ENCODE measurements at places on chromosomes 12 and 14. TPM values are rescaled to one million over a fixed set of nuclear protein-coding genes. Genes with fewer than 3 reads are reported as not detected.

DNA sequence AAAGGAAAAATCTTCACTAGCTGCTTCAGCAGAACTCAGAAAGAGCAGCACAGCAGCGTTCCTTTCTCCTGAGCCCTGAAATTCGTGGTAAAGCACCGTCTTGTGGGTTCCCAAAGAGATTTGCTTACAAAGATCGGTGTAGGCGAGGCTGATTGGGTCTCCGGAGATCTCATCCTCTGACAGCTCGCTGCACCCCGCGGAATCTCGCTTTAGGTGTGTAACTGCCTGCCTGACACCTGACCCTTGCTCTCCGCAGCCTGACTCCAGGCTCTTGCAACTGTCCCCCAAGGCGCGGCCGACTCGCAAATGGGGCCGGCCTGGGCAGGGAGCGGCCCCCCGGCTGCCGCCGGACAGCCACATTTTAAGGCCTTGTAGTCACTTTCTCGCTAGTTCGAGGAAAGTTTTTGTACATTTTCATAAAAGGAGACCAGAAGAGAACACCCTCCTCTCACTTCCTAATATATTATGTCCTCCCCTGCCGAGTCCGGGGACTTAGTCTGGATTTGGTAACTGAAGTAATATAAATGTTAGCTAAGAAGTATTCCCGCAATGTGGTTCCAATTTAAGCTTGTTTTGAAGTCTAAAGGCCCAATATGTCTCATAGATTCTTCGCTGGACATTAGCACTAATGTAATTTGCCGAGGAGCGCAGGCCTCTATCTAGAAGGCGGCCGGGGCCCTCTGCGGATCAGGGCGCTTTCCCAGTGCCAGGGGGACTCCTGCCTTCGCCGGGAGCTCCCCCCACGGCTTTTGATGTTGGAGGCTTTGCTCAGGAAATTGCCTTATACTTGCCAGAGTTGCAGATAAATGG is 177.3 kb upstream of the CDKN3 start:
- DNase-seq: no peak

- no peak for DNase-seq
Observed at GRCh38 chr12:88816201-88816600, 235.9 kb upstream of the KITLG start.

GRCh38 chr12:52913431-52913821 is 8.6 kb upstream of the KRT8 start:
- DNase-seq: peak; percentile 88

DNA sequence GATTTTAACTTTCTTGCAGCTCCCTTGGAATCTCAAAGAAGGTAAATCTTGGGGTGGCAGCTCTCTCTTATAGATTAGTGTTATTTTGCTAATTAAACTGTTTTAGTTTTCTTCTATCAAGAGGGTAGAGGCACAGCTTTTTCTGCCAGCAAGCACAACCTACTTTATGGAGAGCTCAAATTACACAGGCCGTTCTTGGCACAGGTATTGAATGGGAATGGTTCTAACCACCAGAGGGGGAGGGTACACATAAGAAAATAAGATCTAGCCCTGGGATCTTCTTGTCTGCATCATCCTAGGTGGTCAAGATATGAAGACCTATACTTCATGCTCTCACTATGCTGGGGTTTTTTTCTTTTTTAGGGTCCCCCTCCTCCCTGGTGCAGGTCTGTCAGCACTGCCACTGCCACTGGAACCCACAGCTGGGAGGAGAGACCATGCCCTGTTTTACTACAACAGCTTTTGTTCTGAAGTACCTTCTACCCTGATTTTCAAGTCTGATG is 48.6 kb upstream of the STAC3 start:
- no peak for DNase-seq

- DNase-seq: no peak
Observed at GRCh38 chr12:120468821-120469449, 613 bp downstream of the SRSF9 start.

DNA sequence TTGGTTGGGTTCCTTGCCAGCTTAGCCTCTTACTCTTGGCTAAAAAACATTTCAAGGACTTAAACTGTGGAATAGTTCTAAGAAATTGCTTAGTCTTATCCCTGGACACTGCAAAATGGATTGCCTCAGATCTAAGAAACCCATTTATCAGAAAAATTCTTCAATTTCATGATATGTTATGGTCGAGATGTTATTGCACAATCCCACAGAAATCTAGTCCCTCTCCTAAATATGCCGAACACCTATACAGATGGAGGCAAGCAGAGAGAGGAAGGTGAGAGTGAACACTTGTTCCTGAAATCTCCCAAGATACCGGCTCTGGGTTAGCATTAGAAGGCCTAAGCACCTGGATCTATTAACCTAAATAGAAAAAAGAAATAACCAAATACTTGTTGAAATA is 267.2 kb downstream of the PAWR start:
- no peak for DNase-seq

DNA sequence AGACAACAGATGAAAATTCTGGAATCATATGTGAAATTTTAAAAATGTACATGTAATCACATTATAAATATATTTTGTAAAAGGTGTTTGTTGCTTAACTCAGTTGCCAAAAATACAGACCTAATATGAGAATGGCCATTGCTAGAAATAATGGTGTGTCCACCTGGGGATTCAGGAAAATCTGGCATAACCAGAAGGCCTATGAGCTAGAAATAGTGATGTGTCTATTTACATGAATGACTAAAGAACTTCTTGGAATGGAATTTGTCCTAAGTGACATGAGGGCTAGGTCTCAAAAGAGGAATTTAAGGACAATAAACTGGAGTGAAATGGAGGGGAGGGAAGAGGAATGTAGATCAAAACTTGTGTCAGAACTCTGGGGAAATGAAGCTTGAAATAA is 126.4 kb downstream of the PTPRR start:
- DNase-seq: no peak

GRCh38 chr12:88986056-88986455 is 366.2 kb downstream of the DUSP6 start:
- no peak for DNase-seq

DNA sequence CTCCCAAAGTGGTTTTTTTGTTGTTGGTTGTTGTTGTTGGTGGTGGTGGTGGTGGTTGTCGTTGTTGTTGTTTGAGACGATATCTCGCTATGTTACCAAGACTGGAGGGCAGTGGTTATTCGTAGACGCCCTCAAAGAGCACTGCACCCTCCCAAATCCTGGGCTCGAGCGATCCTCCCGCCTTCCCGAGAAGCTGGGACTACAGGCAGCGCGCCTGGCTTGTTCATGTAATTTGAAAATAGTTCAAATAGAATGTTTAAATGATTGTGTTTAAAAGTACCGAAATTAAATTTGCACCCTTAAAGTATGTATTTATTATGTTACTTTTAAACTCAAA is 439 bp upstream of the ANAPC5 start:
- DNase-seq: no peak

- DNase-seq: peak; percentile 1
Observed at GRCh38 chr14:104317975-104318557, 179.7 kb downstream of the KIF26A start.

- no peak for DNase-seq
Observed at GRCh38 chr14:28220391-28220790, 546.2 kb upstream of the FOXG1 start.

GRCh38 chr14:100526632-100527031 is 60.6 kb downstream of the BEGAIN start:
- no peak for DNase-seq

GRCh38 chr12:16949371-16949770 is 343.4 kb upstream of the LMO3 start:
- DNase-seq: no peak

- DNase-seq: no peak
Observed at GRCh38 chr14:37051680-37052079, 120.7 kb downstream of the SLC25A21 start.

GRCh38 chr12:63301311-63301710 is 150.3 kb upstream of the AVPR1A start:
- no peak for DNase-seq

DNA sequence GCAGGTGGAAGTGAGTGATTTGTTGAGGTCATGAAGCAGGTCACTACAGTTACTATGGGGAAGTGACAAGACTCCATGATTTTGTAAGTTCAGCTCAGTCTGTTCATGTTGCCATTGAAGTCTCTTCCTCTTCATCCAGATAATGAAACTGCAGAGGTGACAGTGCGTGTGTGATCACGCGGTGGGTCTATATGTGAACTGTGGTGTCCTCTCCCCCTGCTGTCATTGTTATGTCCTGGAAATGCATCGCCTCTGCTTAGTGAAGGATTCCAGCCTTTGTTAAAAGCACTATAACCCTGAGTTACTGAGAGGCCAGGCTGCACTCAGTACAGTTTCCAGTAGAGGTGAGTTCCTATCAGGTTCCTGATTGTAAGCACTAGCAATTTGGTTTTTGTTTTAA is 216.2 kb upstream of the RMST start:
- DNase-seq: no peak

DNA sequence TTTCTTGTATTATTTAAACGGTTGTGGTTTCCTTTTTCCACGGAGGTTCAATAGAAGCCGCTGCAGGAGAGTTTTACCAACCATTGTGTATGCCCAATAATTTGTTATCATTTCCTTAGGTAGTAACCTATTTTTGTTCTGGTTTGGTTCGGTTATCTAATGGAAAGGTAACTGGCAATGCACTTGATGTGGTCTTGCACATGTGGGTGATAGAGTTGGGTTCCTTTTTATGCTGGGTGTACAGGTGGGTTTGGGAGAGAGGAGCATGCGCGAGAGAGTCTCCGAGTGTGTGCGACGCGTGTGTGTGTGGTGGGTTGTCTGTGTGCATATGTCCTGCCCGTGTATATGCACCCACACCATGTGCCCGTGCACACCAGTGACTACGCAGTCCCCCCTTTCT is 102.7 kb upstream of the FKBP4 start:
- DNase-seq: no peak

GRCh38 chr12:18683327-18684013 is 54.3 kb downstream of the PLCZ1 start:
- DNase-seq: no peak

- DNase-seq: no peak
Observed at GRCh38 chr12:12985817-12986408, 14.2 kb downstream of the HEBP1 start.

DNA sequence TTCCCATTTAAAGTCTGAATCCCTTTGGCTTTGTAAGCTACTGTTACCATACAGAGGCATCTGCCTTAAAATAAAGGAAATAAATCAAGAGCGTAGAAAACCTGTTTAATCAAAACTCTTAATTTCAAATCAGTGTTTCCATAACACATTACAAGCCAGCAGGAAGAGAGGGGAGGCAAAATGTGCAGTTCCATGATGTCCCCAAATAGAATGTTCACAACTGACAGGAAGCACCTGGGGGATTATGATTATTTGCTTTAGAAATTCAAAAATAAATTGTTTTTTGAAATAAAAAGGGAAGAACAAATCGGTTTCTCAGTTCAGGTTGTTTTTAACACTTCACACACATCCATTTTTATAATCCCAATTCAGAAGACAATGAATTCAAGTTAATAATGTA is 21.4 kb downstream of the SOCS2 start:
- DNase-seq: no peak

DNA sequence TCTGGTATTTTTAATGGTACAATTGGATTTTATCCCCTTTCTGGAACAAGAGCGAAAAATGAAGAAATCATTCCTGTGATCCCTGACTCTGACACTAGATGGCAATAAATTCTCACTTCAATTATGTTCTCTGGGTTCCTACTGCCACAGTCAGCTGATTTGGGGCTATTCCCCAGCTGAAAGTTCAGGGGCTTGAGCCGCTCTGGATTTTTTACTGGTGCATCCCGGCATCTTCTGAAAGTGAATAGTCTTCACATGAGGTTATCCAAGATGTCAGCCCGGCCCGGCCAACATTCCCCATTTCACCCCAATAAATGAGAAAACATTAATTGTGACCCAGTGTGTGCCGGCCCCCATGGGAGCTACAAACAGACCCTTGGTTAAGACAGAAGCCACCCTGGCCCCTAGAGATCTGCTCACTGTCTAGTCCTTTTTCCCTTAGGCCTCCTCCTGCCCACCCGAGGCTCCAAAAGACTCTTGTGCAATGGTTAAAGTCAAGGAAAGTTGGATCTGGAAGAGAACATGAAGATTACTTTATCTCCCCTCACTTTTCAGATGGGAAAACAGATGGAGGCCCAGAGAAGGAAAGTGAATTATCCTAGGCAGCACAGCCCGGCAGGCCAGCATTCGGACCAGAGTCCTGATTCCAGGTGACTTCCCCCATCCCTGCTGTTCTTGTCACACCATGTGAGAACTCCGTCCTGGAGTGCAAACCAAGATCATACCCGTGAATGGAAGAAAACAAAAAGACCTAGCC is 20.8 kb downstream of the CKAP4 start:
- peak; percentile 10 for DNase-seq

DNA sequence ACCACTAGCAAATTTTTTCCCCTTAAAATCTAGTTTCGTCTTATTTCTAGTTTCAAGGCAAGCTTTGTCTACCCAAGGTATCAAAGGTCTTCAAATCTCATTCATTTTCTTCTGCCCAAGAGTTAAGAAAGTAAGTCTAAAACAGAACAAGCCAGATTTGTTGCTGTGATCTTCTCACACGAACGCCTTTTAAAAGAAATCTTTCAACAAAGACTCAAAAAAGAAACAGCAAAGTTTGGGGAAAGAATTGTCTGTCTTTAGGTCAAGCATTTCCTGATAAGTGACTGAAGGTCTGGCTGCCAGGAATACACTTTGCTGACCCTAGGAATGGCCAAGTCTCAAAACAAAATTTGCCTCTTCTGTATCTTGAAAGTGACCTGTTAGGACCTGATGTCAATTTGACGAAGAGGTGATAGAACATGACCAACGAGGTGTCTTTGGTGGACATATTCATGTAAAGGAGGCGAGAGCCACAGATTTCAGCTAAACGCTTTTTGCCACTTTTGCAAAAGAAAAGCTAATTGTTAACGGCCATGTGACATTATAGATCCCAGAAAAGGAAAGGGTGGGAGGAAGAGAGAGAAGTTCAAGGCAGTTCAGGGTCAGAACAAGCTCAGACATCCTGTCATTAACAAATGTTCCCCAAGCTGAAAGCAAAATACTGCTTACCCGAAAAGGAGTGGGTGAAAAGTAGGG is 1.7 kb downstream of the CDK17 start:
- no peak for DNase-seq

- DNase-seq: peak; percentile 26
Observed at GRCh38 chr14:103545915-103546651, 16.4 kb downstream of the BAG5 start.

YBX3 gene
- total RNA-seq: 146 TPM

RFLNA gene
- 51.0 TPM for total RNA-seq

CBLN3 gene
- 2.5 TPM for total RNA-seq

VRTN gene
- total RNA-seq: not detected

DPPA3 gene
- total RNA-seq: not detected

SERPINA9 gene
- not detected for total RNA-seq

SLC25A21 gene
- 0.14 TPM for total RNA-seq

BMAL2 gene
- 4.3 TPM for total RNA-seq

LRP1-AS gene
- not detected for total RNA-seq

RPL10L gene
- total RNA-seq: 9.6 TPM

ABCC9 gene
- total RNA-seq: 1.6 TPM

INHBC gene
- total RNA-seq: not detected

TAS2R10 gene
- not detected for total RNA-seq

MORN3 gene
- total RNA-seq: not detected

POTEG gene
- not detected for total RNA-seq
